ENCODE measurements at places on chromosomes 2 and 18. TPM values are rescaled to one million over a fixed set of nuclear protein-coding genes. Genes with fewer than 3 reads are reported as not detected.
A peak's percentile ranks its signal among the peaks of the same experiment; 100 is the strongest.

- H3K4me1 ChIP-seq, result peaks cover 6% of the 10 kb centered on the region
- H3K4me3 ChIP-seq, result no peak overlapping the region
- no peak for DNase-seq
These were observed 56.4 kb upstream of the PCBP1 start for GRCh38 chr2:70030724-70031420.

HRH4 gene
- not detected for total RNA-seq

GDF7 gene
- total RNA-seq, result 0.98 TPM

DNA sequence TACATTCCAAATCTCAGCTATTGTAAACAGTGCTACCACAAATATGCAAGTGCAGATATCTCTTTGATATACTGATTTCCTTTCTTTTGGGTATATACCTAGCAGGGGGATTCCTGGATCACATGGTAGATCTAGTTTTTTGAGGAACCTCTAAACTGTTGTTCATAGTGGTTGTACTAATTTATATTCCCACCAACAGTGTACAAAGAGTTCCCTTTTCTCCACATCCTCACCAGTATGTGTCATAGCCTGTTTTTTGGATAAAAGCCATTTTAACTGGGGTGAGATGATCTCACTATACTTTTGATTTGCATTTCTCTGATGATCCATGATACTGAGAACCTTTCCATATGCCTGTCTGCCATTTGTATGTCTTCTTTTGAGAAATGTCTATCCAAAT lies 6.3 kb upstream of the CCNT2 start:
- no peak overlapping the region for H3K4me3 ChIP-seq
- H3K27ac ChIP-seq, result no peak overlapping the region
- H3K4me1 ChIP-seq, result no peaks in the 10 kb centered on the region
- H3K36me3 ChIP-seq, result no peaks in the 10 kb centered on the region
- H3K27me3 ChIP-seq, result no peaks in the 10 kb centered on the region

TEX44 gene
- not detected for total RNA-seq

- H3K36me3 ChIP-seq, result no peaks in the 10 kb centered on the region
- no peaks in the 10 kb centered on the region for H3K4me1 ChIP-seq
- no peak for DNase-seq
- H3K27ac ChIP-seq, result no peak overlapping the region
- H3K27me3 ChIP-seq, result no peaks in the 10 kb centered on the region
These were observed 119.7 kb downstream of the CDC42EP3 start for GRCh38 chr2:37551783-37552182.

KIF5C gene
- 0.65 TPM for total RNA-seq

ANKRD30BL gene
- total RNA-seq, result not detected

DNA sequence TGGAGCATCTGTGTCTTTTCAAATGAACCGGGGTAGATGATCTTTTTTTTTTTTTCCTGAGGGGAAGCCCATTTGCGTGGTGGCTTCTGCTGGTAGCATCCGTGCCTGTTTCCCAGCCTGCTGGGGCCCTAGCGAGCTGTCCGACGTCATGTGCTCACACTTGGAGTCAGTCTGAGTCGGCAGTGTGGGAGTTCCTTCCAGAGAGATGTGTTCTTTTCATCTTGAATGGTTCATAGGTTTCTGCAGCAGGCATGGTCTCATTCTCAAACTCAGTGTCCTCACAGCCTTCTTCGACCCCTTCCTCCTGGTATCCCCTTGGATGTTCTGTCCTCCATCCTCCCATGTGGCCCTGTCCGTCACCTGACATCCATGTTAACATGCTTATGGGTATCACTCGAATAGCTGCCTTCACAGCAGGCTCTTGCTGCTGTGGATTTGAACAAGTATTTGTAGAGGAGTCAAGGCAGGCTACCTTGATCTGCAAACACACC lies 51.0 kb downstream of the LDLRAD4 start:
- no peak overlapping the region for H3K4me3 ChIP-seq
- DNase-seq, result peak; percentile 55
- H3K27me3 ChIP-seq, result no peaks in the 10 kb centered on the region
- no peaks in the 10 kb centered on the region for H3K36me3 ChIP-seq
- peaks cover 57% of the 10 kb centered on the region for H3K4me1 ChIP-seq

DNA sequence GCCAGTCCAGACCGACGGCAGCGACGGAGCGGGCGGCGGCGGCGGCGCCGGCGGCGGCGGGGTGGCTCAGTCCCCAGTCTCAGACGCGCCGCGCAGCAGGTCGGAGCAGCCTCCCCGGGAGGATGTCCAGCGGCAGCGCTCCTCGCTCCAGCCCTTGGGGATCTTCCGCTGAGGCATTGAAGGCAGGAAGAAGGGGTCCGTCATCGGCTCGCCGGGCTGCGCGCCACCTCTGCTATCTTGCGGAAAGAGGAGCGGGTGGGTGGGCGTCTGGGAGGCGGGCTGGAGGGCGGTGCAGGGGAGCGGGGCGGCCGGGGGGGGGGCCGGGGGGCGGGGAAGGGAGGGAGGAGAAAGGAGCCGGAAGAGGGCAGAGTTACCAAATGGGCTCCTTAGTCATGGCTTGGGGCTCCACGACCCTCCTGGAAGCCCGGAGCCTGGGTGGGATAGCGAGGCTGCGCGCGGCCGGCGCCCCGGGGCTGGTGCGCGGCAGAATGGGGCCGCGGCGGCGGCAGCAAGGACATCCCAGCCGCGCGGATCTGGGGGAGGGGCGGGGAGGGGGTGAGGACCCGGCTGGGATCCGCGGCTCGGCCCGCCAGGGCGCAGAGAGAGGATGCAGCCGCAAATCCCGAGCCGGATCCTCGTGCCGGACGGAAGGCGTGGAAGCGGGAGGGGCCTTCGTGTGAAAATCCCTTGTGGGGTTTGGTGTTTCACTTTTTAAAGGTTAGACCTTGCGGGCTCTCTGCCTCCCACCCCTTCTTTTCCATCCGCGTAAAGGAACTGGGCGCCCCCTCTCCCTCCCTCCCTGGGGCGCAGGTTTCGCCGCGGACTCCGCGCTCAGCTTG lies at the start of gene NETO1:
Gene NETO1, minus strand, starts transcription at position 242 of the 839 bp plus-strand sequence. CDS start 696 bp downstream, outside the sequence.
- H3K4me1 ChIP-seq, result peaks cover 21% of the 10 kb centered on the region
- DNase-seq, result no peak
- peak within 1 kb of the TSS; percentile 42 for H3K4me3 ChIP-seq
- no peak within 1 kb of the TSS for H3K27ac ChIP-seq

SERPINB11 gene
- total RNA-seq, result not detected

DOK6 gene
- total RNA-seq, result 7.9 TPM

DNA sequence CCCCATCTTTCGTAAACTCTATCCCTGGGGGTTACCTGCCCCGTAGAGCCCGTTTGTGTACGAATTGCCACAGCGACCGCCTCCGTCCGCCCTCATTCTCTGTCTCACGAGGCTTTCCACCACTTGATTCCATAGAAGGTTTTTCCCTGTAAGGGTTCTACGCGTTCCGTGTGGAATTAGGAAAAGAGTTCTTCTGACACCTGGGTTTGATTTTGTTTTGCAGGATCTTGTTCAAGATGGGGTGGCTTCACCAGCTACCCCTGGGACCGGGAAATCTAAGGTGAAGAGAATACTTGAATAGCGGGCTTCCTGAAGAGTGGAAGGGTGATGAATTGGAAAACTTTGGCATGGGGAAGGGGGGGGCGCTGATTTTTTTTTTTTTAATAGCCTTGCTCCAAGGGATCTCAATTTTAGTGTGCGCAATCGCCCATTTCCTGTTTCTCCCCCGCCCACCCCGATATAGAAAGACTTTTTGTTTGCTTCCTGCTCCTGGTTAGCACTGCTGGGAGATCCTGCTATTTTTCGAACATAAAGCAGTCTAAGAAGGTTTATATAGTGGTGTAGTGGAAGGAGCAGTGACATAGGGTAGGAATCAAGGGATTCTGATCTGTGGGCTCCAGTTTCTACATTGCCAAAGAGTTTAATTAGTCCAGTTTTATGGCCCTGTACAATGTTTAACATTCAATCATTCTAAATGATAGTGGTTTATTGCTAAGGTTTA lies 564 bp downstream of the GCC2 start:
- H3K27ac ChIP-seq, result peak overlapping the region; percentile 86
- DNase-seq, result no peak
- H3K4me3 ChIP-seq, result peak overlapping the region; percentile 77
- peaks cover 19% of the 10 kb centered on the region for H3K4me1 ChIP-seq
- H3K36me3 ChIP-seq, result peaks cover 42% of the 10 kb centered on the region

DNA sequence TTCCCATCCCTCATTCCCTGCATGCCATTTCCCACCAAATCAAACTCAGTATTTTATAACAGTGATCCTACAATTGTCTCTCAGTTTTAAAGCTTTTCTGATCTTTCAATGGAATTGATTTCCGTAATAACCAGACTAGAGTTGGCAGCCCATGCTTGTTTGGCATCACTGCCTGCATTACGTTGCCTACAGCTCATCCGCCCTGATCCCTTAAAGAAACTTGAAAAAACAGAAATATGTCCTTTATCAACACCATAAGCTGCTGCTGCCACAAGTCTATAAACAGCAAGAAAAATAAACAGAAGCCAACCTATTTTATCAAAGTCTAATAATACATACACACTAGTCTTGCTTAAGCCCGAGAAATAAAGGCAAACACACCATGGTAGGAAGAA lies 331.0 kb downstream of the METTL4 start:
- H3K4me1 ChIP-seq, result no peaks in the 10 kb centered on the region
- peaks cover 24% of the 10 kb centered on the region for H3K27me3 ChIP-seq
- H3K27ac ChIP-seq, result no peak overlapping the region
- H3K4me3 ChIP-seq, result no peak overlapping the region
- DNase-seq, result no peak

- no peaks in the 10 kb centered on the region for H3K36me3 ChIP-seq
- DNase-seq, result peak; percentile 48
- peak overlapping the region; percentile 77 for H3K4me3 ChIP-seq
- H3K4me1 ChIP-seq, result peaks cover 11% of the 10 kb centered on the region
- peaks cover 10% of the 10 kb centered on the region for H3K27me3 ChIP-seq
These were observed 82.3 kb upstream of the LDLRAD4 start for GRCh38 chr18:13136056-13136903.

TMEFF2 gene
- total RNA-seq, result not detected

GRCh38 chr2:217617616-217618022 lies 385.2 kb downstream of the TNS1 start:
- H3K4me3 ChIP-seq, result no peak overlapping the region
- H3K27me3 ChIP-seq, result no peaks in the 10 kb centered on the region
- DNase-seq, result no peak
- peaks cover 12% of the 10 kb centered on the region for H3K4me1 ChIP-seq
- no peak overlapping the region for H3K27ac ChIP-seq
- H3K36me3 ChIP-seq, result no peaks in the 10 kb centered on the region

GRCh38 chr2:72274380-72274797 lies 126.7 kb upstream of the CYP26B1 start:
- H3K36me3 ChIP-seq, result no peaks in the 10 kb centered on the region
- H3K4me3 ChIP-seq, result no peak overlapping the region
- no peaks in the 10 kb centered on the region for H3K27me3 ChIP-seq

SFT2D3 gene
- 3.4 TPM for total RNA-seq

- no peaks in the 10 kb centered on the region for H3K4me1 ChIP-seq
- H3K4me3 ChIP-seq, result no peak overlapping the region
- no peak for DNase-seq
- no peaks in the 10 kb centered on the region for H3K36me3 ChIP-seq
These were observed 224.8 kb upstream of the NRXN1 start for GRCh38 chr2:51256736-51257135.

- H3K27ac ChIP-seq, result no peak overlapping the region
- no peak overlapping the region for H3K4me3 ChIP-seq
- H3K36me3 ChIP-seq, result no peaks in the 10 kb centered on the region
- no peaks in the 10 kb centered on the region for H3K4me1 ChIP-seq
These were observed 83.8 kb upstream of the CCDC85A start for GRCh38 chr2:56099963-56100362.

GRCh38 chr2:216590780-216591179 lies 42.4 kb upstream of the IGFBP2 start:
- DNase-seq, result peak; percentile 43
- H3K36me3 ChIP-seq, result no peaks in the 10 kb centered on the region
- peaks cover 2% of the 10 kb centered on the region for H3K4me1 ChIP-seq
- no peak overlapping the region for H3K27ac ChIP-seq
- H3K27me3 ChIP-seq, result no peaks in the 10 kb centered on the region
- H3K4me3 ChIP-seq, result no peak overlapping the region

CHAC2 gene
- total RNA-seq, result 2.2 TPM

DNA sequence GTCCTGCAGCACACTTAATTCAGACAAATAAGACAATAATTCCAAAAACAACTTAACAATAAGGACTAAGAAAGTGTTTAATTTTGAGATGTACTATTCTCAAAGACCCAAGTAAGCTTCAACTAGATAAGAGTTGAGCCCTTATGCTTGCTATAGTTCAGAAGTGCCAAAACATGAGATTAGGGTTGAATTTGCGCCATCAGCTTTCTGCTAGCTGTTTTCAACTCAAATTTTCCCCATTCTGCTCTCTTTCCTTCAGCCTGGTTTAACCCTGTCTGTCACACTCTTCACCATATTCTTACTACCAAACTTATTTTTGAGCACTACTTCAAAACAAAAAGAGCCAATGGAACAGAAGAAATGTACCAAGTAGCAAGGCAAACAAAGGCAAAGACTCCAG lies 4.1 kb downstream of the NFE2L2 start:
- H3K27ac ChIP-seq, result peak overlapping the region; percentile 100
- no peak for DNase-seq
- H3K4me1 ChIP-seq, result peaks cover 3% of the 10 kb centered on the region

DNA sequence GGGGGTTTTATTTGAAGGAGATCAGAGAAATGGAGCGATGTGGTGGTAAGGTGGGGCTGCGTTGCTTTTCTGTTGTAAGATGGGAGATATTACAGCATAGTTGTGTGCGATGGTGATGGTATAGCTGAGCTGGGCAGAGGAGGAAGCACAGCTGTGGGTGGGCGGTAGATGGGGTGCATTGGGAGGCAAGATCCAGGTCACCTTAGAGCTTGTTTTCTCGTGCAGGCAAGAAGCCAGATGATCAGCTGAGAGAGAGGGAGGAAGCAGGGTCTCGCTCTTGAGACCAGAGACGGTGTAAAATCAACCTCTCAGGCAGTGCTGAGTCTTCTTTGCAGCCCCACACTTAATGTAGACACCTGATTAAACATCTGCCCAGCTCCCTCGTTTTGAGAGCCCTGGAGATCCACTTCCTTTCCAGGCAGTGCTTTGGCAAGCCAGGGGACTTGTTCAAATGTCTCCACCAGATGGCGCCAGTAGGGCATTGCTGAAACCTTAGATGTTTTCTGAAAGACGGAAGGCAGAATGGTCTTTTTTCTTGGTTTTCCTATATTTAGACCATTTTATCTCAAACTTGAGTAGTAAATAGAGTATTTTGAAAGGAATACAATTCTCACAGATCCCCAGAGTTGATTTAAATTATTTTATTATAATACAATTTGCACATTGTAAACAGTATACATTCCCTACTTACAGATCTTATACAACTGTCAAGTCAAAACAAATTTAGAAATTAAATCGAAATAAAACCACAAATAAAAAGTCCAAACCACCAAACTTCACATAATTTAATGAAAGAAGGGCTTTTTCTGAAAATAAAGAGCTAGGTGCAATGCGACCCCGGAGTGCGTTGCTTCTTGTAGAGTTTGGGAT lies 21.1 kb upstream of the LYPD6B start:
- no peaks in the 10 kb centered on the region for H3K4me1 ChIP-seq
- peak; percentile 47 for DNase-seq
- no peaks in the 10 kb centered on the region for H3K27me3 ChIP-seq
- no peaks in the 10 kb centered on the region for H3K36me3 ChIP-seq

- H3K27ac ChIP-seq, result no peak overlapping the region
- H3K27me3 ChIP-seq, result no peaks in the 10 kb centered on the region
- H3K36me3 ChIP-seq, result peaks cover 23% of the 10 kb centered on the region
- no peaks in the 10 kb centered on the region for H3K4me1 ChIP-seq
- H3K4me3 ChIP-seq, result no peak overlapping the region
- DNase-seq, result no peak
These were observed 31.8 kb downstream of the ATP9B start for GRCh38 chr18:79100944-79101343.

UGT1A9 gene
- not detected for total RNA-seq

- no peak overlapping the region for H3K27ac ChIP-seq
- no peaks in the 10 kb centered on the region for H3K27me3 ChIP-seq
- no peak for DNase-seq
These were observed 1.3 kb downstream of the VWA3B start for GRCh38 chr2:98088261-98088660.

GRCh38 chr2:226790011-226790410 lies 9.6 kb downstream of the IRS1 start:
- peaks cover 69% of the 10 kb centered on the region for H3K4me1 ChIP-seq
- H3K27me3 ChIP-seq, result no peaks in the 10 kb centered on the region
- DNase-seq, result no peak
- no peaks in the 10 kb centered on the region for H3K36me3 ChIP-seq

Measured in heart right ventricle (tissue), 16 donors.